ENCODE measurements at places on chromosomes 5 and 9.

GRCh38 chr5:59785676-59786333 is 107.7 kb downstream of the PDE4D start:
- DNase-seq = no peak
- H3K4me3 ChIP-seq = no peak overlapping the region
- H3K36me3 ChIP-seq = no peaks in the 10 kb centered on the region

- H3K27me3 ChIP-seq = no peaks in the 10 kb centered on the region
- H3K4me1 ChIP-seq = no peaks in the 10 kb centered on the region
- no peak overlapping the region for H3K27ac ChIP-seq
- peaks cover 10% of the 10 kb centered on the region for H3K36me3 ChIP-seq
Measured at GRCh38 chr5:20348321-20348720, 360.3 kb upstream of the CDH18 start.

DNA sequence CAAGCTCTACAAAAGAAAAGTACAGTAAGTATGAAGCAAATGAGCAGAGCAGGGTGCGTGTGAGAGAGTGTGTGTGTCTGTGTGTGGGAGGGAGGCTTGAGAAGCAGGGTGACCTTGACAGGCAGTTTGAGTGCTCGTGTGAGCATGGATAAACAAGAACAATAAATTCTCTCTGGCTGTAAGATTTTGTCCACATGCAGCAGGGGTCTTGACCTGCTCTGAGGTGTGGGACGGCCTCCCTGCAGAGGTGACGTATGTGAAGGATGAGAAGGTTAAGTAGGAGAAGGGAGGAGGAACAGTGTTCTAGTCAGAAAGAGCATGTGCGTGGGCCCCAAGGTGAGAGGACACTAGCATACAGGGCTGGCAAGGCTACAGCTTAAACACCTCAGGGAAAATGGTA is 49.0 kb downstream of the SPTLC1 start:
- peak overlapping the region; percentile 22 for H3K27ac ChIP-seq
- no peaks in the 10 kb centered on the region for H3K4me1 ChIP-seq
- no peaks in the 10 kb centered on the region for H3K27me3 ChIP-seq

GRCh38 chr5:141846031-141846430 is 32.2 kb downstream of the PCDH1 start:
- H3K36me3 ChIP-seq = peaks cover 6% of the 10 kb centered on the region
- peaks cover 81% of the 10 kb centered on the region for H3K4me1 ChIP-seq
- H3K27me3 ChIP-seq = no peaks in the 10 kb centered on the region
- peak overlapping the region; percentile 41 for H3K4me3 ChIP-seq

DNA sequence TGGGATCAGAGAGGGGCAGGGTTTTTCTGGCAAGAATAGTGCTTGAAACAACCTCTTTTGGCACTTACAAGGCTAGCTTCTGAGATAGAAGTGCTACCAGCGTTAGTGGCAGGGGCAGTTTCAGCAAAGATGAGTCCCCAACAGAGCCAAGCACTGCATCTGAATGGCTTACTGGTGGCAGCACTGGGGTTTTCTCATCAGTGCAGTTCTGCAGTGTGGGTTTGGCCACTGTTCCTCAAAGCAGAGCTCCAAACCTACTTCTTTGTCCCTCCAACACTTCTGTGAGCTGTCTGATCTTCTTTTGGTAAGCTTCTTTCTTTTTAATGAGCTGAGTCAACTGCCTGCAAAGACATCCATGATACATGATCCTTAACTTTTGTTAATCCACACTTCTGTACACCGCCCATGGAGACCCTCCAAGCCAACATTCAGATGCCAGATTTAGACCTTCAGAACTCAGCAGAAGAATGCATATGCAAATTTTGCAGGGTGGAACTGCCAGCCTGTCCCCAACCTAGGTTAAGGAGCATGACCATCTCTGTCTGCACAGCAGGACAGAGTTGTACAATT is 29.9 kb upstream of the FSTL4 start:
- no peaks in the 10 kb centered on the region for H3K4me1 ChIP-seq
- no peak overlapping the region for H3K27ac ChIP-seq
- H3K4me3 ChIP-seq = no peak overlapping the region
- peaks cover 2% of the 10 kb centered on the region for H3K27me3 ChIP-seq

GRCh38 chr5:81579262-81579924 is 171.5 kb downstream of the SSBP2 start:
- DNase-seq = no peak
- no peak overlapping the region for H3K4me3 ChIP-seq
- peaks cover 4% of the 10 kb centered on the region for H3K36me3 ChIP-seq
- no peak overlapping the region for H3K27ac ChIP-seq
- no peaks in the 10 kb centered on the region for H3K27me3 ChIP-seq
- 0 out of 2 replicates have a peak, but pooled peaks cover 4% of the 10 kb centered on the region for H3K4me1 ChIP-seq

DNA sequence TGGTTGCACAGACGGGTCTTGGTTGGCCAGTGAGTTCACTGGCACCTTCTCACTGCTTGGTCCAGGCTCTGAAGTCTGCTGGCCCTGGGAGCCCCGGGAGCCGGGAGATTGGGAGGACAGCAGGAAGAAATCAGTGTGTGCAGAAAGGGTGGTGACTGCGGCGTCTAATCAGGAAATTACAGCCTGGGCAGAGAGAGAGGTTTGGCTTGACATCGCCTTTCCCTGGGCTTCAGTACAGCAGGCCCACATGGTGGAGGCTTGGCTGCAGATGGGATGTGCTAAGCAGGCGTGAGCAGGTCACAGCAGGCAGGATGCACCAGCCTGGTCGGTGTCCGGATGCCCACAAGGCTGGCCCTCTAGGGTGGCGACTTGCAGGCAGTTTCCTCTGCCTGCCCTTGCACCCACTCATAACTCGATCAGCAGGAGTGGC is 17.2 kb downstream of the PITX1 start:
- H3K36me3 ChIP-seq = no peaks in the 10 kb centered on the region
- H3K4me3 ChIP-seq = no peak overlapping the region
- H3K27me3 ChIP-seq = peaks cover 8% of the 10 kb centered on the region
- no peak overlapping the region for H3K27ac ChIP-seq
- DNase-seq = peak; percentile 9
- peaks cover 5% of the 10 kb centered on the region for H3K4me1 ChIP-seq

DNA sequence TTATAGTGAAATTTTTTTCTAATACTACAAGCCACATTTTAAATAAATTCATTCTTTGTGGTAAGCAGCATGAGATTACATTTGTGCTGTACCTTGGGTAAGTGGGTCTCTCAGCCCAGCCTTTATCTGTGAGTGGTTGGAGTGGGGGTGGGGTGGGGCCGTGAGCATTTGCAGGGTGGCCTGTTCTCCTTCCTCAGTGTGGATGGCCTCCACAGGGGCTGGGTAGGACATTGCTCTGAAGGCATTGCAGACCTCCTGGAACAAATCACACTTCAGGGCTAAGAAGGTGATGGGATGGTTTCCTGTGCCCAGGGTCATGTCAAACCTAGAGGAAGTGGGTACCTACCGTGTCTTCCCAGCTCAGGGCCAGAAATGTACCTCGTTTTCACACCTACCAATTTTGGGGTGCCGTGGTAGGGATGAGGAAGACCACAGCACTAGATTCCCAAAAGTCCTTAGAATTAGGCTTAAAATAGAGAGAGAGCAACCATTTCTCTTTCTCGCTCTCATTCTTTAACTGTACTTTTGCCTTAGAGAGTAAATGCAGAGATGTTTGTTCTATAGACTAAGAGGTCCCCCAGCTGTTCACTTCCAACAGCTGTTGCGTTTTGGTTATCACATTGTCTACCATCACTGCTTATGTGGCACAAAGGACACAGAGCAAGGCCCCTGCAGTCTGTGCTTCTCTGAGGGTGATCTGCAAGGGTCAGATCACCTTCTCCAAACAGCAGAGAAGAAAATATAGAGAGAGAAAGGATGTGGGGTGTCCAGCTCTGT is 83.4 kb upstream of the CTSL start:
- H3K36me3 ChIP-seq = peaks cover 82% of the 10 kb centered on the region
- DNase-seq = no peak
- H3K4me1 ChIP-seq = peaks cover 21% of the 10 kb centered on the region

- DNase-seq = no peak
- H3K27ac ChIP-seq = peak overlapping the region; percentile 91
- no peaks in the 10 kb centered on the region for H3K27me3 ChIP-seq
- H3K4me1 ChIP-seq = no peaks in the 10 kb centered on the region
Measured at GRCh38 chr9:83965350-83966208, 14.4 kb downstream of the HNRNPK start.

GRCh38 chr9:14238079-14238478 is 75.9 kb downstream of the NFIB start:
- peaks cover 53% of the 10 kb centered on the region for H3K4me1 ChIP-seq
- H3K27me3 ChIP-seq = no peaks in the 10 kb centered on the region
- no peak overlapping the region for H3K4me3 ChIP-seq
- no peak for DNase-seq
- H3K36me3 ChIP-seq = no peaks in the 10 kb centered on the region
- peak overlapping the region; percentile 51 for H3K27ac ChIP-seq

DNA sequence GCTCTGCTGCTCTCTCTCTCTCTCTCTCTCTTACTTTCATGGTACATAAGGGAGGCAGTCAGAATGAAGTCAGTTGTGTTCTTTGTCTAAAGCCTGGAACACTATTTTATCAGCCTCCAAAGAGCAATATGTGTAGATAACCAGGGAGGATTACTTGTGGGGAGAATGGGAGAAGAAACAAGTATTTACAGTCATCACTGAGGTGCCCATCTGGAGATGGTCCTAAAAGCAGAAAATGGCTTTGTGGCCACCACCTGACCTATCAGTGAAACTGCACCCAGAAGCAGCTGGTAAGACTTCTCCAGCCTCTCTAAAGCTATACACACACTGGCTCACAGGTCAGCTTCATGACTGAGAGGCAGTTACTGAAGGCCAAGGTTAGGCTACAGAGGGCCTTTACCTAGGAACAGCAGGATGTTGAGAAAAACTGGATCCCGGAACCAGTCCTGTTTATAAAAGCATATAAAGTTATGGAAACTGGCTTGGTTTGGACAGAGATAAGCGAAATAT is 75.1 kb downstream of the MRPS27 start:
- peaks cover 74% of the 10 kb centered on the region for H3K4me1 ChIP-seq
- H3K27ac ChIP-seq = peak overlapping the region; percentile 92
- peak; percentile 21 for DNase-seq
- H3K4me3 ChIP-seq = no peak overlapping the region

GRCh38 chr9:77751341-77752091 is 103.4 kb upstream of the GNA14 start:
- DNase-seq = no peak
- no peak overlapping the region for H3K4me3 ChIP-seq
- peaks cover 17% of the 10 kb centered on the region for H3K4me1 ChIP-seq
- H3K27ac ChIP-seq = peak overlapping the region; percentile 64

DNA sequence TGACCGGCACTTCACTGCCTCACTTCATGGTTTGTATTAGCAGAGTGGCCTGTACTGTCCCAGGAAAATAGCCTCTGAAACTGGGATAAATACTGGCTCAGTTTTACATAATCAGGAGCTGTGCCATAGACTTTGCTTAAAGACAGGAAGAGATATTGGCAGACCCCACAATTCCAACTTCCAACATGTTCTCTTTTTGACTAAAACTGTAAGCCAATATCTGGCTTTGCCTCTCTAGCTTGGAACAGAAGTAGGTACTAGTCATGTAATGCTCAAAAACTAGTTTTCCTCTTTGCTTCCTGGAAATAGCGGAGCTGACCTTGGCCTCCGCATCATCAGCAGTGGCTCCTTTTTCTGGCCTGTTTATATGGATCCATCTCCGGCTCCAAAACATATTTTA is 276.9 kb downstream of the CDH9 start:
- H3K27ac ChIP-seq = no peak overlapping the region
- DNase-seq = no peak
- no peaks in the 10 kb centered on the region for H3K4me1 ChIP-seq
- H3K36me3 ChIP-seq = no peaks in the 10 kb centered on the region
- no peaks in the 10 kb centered on the region for H3K27me3 ChIP-seq

- H3K27ac ChIP-seq = no peak overlapping the region
- DNase-seq = no peak
Measured at GRCh38 chr5:15682122-15682521, 182.1 kb downstream of the FBXL7 start.

DNA sequence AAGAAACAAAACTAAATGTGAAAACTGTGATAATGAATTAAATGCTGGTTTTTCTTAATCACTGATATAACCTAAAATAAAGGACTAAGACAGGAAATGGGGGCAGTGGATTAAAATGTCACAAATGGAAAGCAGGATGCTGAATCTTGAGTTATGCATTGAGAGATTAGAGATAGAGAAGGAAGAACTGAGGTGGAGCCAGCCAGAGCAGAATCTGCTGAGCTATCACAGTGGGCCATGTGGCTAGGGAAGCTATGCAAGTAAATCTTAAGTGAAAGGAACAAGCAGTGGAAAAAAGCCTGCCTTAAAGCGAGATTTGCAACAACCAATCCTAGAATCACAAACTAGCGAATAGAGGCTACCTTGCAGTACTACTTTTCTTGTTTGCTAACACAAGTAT is 188.5 kb upstream of the RASA1 start:
- H3K27me3 ChIP-seq = no peaks in the 10 kb centered on the region
- H3K27ac ChIP-seq = no peak overlapping the region
- DNase-seq = no peak
- H3K4me1 ChIP-seq = no peaks in the 10 kb centered on the region
- H3K36me3 ChIP-seq = peaks cover 5% of the 10 kb centered on the region
- H3K4me3 ChIP-seq = no peak overlapping the region

DNA sequence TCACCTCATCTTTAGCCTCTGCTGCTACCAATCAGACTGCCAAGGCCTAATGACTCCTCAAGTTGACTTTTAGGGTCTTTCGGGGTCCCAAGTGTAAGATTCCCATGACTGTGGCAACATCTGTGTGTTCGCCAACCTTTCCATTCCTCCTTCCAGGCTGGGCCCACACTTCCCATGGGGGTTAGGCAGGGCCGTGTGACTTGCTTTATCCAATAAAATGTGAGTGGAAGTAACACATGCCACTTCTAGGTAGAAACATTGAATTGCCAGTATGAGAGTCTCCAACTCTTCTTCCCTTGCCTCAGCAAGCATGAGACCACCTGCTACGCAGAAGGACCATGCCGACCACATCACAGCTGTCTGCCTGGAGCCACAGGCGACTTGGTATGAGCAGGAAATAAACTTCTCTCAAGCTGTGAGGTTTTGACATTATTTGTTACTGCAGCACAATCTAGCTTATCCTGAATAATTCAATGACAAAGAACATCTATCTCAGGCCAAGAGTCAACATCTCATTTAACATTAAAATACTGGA is 190.4 kb upstream of the IER5L start:
- peaks cover 5% of the 10 kb centered on the region for H3K27me3 ChIP-seq
- H3K4me3 ChIP-seq = no peak overlapping the region
- H3K27ac ChIP-seq = no peak overlapping the region
- peaks cover 13% of the 10 kb centered on the region for H3K36me3 ChIP-seq
- H3K4me1 ChIP-seq = no peaks in the 10 kb centered on the region

DNA sequence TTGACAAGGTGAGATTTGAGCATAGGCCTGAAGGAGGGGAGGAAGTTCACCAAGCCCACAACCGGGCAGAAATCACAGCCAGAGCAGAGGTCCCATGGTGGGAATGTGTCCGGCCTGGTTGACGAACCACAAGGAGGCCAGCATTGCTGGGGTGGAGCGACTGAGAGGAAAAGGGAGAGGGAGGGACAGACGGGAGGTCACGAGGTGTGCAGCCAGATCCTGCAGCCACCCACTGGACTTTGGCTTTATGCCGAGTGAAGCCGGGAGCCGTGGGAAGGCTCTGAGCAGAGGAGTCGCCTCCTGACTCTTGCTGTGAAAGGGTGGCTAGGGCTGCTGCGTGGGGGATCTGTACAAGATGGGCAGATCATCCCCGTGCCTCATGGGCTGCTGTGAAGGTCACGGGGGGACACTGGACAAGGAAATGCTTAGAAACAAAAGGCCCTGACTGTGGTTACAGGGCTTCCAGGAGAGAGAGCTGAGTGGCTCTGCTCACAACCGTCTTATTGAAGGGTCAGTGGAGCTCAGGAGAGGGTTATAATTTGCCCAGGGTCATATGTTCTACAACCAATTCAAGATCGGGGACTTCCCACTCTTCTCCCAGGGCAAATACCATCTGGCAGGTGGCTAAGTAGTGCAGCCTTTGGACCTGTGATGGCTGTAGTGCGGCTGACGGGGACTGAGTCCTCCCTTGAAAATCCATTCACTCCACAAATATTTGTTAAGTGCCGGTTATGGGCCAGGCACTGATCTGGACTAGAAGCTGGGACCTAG is 15.6 kb upstream of the CD74 start:
- peaks cover 4% of the 10 kb centered on the region for H3K27me3 ChIP-seq
- H3K4me3 ChIP-seq = no peak overlapping the region
- no peaks in the 10 kb centered on the region for H3K36me3 ChIP-seq
- H3K27ac ChIP-seq = no peak overlapping the region

Data from WTC11 (cell line).